Activated T-cell treated with anti-CD3 and anti-CD28 coated beads for 24 hours (primary cell): ENCODE measurements at places on chromosomes 11 and 22.

DNA sequence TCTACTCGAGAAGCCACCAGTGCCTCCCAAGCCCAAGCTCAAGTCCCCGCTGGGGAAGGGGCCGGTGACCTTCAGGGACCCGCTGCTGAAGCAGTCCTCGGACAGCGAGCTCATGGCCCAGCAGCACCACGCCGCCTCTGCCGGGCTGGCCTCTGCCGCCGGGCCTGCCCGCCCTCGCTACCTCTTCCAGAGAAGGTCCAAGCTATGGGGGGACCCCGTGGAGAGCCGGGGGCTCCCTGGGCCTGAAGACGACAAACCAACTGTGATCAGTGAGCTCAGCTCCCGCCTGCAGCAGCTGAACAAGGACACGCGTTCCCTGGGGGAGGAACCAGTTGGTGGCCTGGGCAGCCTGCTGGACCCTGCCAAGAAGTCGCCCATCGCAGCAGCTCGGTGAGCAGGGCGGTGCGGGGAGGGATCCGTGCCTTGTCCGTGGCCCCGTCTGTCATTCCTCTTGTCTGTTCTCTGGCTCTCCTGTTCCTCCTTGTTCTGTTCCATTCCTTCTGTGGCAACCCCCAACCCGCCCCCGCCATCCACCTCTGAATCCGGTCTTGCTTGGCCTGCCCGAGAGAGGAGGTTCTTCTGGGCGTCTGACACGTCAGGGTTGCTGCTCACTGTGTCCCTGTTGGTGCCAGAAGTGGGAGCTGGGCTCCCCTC is 15.8 kb upstream of the ACR start:
- no peak for DNase-seq

DNA sequence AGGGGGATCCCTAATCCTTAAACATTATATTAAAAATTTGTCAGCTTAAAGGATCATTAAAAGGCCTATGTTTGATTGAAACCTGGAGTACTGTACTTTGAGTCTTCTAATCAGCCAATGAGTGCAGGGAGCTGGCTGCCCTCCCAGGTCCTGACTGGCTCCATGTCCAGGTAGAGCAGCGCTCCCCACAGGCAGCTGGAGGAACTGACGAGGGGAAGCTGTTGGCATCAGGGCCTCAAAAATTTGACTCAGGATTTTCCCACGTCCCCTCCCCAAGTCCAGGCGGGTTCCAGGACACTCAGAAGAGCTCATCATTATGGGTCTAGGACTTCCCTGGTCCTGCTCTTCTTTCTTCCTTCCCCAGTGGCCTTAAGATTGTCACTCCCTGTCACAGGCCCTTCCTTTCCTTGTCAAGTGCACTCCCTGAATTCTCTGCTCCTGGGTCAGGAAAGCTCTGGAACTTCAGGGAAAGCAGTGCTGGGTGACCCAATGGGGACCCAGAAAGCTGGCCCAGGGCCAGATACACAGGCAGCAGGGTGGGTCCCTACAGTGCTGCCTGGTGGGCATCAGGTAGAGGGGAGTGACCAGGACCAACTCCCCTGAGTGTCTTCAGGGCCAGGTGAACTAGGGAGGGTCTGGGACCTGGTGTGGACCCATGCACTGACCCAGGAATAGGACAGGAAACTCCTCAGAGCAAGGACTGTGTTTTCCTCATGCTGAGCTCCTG is 65.5 kb downstream of the GGTLC2 start:
- no peak for DNase-seq

DNA sequence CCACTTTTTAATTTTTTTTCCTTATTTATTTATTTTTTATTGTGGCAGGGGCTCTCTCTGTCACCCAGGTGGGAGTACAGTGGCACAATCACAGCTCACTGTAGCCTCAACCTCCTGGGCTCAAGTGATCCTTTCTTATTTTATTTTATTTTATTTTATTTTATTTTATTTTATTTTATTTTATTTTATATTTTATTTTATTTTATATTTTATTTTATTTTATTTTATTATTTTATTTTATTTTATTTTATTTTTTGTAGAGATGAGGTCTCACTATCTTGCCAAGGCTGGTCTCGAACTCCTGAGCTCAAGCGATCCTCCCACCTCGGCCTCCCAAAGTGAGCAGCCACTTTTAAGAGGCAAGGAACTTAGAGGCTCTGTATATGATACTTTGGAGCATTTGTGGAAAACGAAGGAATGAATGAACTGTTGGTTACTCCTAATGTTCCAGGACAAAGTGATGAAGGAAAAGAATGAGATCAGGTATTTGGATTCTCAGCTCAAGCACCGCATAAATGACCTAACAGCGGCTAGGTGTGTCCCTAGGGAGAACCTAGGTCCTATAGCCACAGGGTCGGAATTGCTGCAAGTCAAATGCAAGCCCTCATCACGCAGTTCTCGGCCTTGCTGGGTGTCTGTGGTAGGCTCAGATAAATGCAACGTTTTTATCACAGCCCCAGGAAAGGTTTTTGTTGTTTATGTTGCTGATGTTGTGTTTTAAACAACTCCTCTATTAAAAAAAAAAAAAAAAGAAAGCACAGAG is 36.5 kb downstream of the ASCL2 start:
- no peak for DNase-seq

DNA sequence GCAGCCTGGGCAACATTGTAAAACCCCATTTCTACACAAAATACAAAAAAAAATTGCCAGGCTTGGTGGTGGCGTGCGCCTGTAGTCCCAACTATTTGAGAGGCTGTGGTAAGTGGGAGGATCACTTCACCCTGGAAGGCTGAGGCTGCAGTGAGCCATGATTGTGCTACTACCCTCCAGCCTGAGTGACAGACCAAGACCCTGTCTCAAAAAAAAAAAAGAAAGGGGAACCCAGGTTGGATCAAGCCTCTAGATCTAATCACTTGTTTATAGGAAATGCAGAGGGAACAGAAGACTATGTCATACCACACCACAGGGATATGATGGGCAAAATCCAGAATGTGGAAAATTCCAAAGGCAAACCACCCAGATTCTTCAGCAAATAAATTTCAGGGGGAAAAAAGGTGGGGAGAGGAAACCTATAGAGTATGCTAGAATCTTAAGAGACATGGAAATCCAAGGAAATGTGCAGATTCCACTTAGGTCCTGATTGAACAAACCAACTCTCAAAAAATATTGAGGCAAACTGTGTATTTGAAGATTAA is 16.5 kb upstream of the MALAT1 start:
- DNase-seq: no peak

GRCh38 chr11:8989453-8989852 is 14.3 kb downstream of the NRIP3 start:
- DNase-seq: no peak

DNA sequence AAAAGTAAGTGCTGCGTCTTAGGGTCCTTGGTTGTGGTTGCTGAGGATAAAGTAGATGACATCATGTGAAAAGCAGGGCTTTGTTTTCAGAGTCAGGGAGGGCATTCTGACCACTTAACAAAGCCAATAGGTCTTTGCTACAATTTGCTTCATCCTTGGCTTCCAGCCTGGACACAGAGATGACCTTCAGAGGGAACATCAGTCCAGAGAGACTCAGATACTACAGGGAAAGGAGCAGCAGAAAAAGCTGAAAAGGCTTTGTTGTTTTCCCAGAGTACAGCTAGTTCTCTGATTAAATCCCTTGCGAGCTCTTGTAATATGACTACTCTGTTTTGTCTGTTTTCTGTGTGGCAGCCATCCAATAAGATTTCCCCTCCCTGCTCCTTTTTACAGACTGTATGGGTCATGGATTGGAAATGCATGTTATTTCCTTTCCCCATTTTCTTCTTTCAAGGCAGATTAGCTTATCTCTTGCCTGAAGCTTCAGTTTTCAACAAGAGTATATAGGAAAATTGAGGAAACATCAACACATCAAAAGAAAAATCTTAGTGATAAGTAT is 31.9 kb downstream of the ATG13 start:
- no peak for DNase-seq

DNA sequence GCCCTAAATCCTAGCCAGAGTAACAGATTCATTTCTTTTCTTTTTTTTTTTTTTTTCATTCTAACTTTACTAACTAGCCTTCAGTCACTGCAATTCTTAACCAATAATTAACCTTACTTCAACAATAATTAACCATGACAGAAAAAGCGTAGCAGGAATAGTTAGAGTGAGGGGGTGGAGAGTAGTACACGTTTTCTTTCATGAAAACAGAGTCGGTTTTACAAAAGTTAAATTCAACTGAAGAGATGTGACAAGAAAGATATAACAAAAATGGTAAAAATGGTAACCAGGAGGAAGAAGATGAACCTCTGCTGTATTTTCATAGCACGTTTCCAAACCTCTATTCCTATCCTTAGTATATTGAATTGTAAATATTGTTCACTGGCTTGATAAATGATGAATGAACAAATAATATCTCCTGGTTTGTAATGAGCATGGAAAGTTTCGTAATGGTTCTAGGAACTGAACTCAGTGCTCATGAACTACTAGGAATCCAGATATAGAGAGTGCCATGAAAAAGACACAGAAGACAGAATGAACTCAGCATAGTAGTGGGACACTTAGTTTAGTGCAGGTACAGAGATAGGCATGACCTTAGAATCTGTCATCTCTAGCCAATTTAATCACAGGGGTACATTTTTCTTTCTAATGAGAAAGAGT is 116.5 kb upstream of the ANO5 start:
- no peak for DNase-seq

GRCh38 chr11:23138761-23139160 is 278.5 kb upstream of the CCDC179 start:
- DNase-seq: no peak

- DNase-seq: peak; percentile 46
Measured at GRCh38 chr22:31286360-31287255, 5.7 kb downstream of the PIK3IP1 start.

- DNase-seq: no peak
Measured at GRCh38 chr11:7486781-7487140, 1.5 kb downstream of the OLFML1 start.

- peak; percentile 41 for DNase-seq
Measured at GRCh38 chr11:9758637-9759518, 95.0 kb downstream of the SWAP70 start.

GRCh38 chr22:48700566-48701295 is 1126.9 kb downstream of the BRD1 start:
- no peak for DNase-seq

DNA sequence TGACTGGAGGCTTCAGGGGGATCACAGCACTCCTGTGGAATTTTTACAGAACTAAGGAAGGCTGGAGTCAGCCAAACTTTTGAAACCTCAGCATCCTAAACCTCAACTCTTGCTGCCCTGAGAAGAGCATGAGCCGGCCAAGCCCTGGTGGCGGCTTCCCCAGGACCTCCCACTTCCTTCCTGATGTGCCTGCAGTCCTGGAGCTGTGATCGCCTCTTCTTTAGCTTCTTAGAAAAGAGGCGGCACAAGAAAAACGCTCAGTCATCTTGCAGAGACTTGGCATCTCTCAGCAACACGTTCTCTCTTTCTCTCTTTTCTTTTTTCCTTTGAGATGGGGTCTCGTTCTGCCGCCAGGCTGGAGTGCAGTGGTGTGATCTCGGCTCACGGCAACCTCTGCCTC is 40.4 kb upstream of the AMPD3 start:
- DNase-seq: no peak

GRCh38 chr11:1763336-1763795 is 361 bp downstream of the CTSD start:
- DNase-seq: no peak

DNA sequence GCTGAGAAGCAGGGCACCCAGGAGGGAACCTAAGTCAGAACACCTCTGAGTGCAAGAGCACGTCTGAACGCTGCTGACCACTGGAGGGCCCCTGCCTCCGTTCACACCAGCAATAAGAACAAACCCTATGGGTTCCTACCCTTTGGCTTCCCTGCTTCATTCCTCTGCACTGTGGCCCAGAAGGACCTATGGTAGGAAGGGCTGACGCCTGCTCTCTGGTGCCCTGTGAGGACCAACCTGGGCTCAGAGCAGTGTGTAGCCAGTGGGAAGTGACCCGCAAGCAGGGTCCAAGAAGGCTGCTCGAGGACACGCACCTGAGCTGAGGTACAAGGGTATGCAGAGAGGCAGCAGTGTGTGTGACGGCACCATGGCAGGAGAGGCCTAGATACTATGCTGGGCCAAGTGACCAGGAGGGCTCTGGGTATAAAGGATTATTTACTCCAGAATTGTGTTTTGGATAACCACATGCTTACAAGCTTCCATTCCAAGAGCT is 68.8 kb upstream of the CLTCL1 start:
- no peak for DNase-seq

DNA sequence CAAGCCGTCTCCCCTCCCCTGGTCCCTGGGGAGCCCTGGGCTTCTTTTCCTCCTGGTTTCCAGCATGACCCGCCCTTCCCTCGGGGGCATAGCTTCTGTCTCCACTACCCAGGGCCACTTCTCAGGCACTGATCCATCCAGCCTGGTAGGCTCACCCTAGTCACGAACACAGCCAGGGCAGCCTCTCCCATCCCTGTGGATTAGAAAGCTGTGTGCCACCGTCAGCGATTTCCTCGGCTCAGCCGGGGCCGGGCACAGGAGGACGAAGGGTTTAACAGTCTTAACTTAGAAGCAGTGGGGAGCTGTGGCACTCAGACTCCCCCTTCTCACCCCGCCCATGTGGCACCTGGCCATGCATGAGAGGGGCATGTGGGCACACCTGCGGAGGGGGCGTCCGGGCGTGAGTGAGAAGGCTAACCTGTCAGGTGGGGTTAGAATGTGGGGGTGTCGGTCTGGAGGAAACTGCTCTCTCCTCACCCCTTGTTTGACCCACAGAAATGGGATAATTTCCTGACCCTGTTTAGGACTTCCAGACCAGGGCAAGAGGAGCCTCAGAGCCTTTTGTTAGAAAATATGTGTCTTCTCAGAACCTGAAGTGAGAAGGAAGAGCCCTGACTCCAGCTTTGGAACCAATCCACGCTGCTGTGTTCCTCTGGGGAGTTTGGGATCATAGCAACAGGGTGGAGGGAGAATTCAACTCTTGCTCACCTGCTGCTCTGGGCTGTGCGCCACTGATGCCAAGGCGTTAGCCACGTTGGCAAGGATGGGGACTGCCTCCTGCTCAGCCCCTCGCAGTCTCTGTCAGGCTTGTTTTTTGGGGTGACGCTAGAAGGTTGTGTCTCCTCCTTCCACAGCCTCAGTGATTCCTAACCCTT is 14.6 kb downstream of the GLB1L2 start:
- DNase-seq: no peak

GRCh38 chr11:28666632-28667031 is 558.4 kb downstream of the METTL15 start:
- DNase-seq: no peak

- DNase-seq: no peak
Measured at GRCh38 chr11:115918576-115918975, 414.4 kb upstream of the CADM1 start.

DNA sequence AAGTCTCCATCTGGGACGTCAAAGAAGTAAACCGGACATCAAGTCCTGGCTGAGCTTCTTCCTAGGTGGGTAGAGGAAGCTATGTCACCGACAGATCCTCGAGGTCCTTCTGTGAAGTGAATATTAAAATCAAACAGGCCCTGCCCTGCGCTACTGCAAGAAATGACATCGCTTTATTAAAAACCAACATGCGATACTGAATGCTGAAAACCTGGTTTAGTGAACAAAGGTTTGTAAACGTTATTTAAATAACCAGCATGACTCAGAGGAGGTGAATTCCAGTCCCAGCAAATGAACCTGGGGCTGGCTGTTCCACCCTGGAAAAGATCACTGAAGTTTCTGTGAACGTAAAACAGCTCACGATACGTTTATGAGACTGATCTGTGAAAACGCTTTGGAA is 645 bp downstream of the RTCB start:
- no peak for DNase-seq

- peak; percentile 48 for DNase-seq
Measured at GRCh38 chr22:24803064-24803542, 2.9 kb upstream of the SGSM1 start.
